Hepatocyte (in vitro differentiated cells): ENCODE measurements at places on chromosomes 4 and X. TPM values are rescaled to one million over a fixed set of nuclear protein-coding genes. Genes with fewer than 3 reads are reported as not detected.
A peak's percentile ranks its signal among the peaks of the same experiment; 100 is the strongest.

- H3K4me1 ChIP-seq, result peaks cover 3% of the 10 kb centered on the region
- no peak overlapping the region for H3K4me3 ChIP-seq
- no peak overlapping the region for H3K27ac ChIP-seq
- H3K27me3 ChIP-seq, result no peaks in the 10 kb centered on the region
- no peak for DNase-seq
Observed at GRCh38 chrX:39381422-39381821, 580.2 kb downstream of the MID1IP1 start.

The SORBS2 gene
- total RNA-seq, result 52.1 and 56.5 TPM in 2 replicates

DNA sequence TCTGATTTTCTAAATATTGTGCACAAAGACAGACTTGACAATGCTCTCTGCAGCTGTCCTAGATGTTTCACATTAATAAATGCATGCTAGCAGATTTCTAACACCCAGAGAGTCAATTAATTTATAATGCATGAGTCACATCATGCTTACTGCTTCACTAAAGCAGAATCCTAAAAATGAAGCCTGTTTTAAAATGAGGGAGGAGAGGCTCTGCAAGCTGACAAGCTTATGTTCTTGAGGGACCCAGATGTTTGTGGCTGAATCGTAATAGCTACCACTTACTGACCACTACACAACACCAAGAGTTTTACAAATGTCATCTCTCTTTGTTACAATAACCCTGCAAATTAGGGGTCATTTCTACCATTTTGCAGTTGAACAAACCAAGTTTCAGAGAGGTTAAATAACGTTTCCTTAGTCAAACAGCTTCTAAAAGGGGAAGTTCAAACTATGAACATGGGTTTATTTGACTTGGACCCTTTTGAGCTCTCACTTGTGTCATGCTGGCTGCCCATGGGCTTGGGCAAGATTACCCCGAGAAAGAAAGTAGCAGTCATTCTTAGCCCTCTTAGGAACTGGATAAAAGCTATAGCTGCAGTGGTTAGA, 262.7 kb upstream of the ETNPPL start:
- no peaks in the 10 kb centered on the region for H3K4me1 ChIP-seq
- H3K27ac ChIP-seq, result no peak overlapping the region
- no peak overlapping the region for H3K4me3 ChIP-seq
- no peak for DNase-seq
- H3K36me3 ChIP-seq, result no peaks in the 10 kb centered on the region

The ABLIM2 gene
- total RNA-seq, result 0.68 and 1.7 TPM in 2 replicates

- no peak overlapping the region for H3K4me3 ChIP-seq
- DNase-seq, result peak; percentile 8
- no peaks in the 10 kb centered on the region for H3K27me3 ChIP-seq
- no peaks in the 10 kb centered on the region for H3K4me1 ChIP-seq
- no peak overlapping the region for H3K27ac ChIP-seq
Observed at GRCh38 chrX:42247241-42247640, 323.9 kb upstream of the CASK start.

DNA sequence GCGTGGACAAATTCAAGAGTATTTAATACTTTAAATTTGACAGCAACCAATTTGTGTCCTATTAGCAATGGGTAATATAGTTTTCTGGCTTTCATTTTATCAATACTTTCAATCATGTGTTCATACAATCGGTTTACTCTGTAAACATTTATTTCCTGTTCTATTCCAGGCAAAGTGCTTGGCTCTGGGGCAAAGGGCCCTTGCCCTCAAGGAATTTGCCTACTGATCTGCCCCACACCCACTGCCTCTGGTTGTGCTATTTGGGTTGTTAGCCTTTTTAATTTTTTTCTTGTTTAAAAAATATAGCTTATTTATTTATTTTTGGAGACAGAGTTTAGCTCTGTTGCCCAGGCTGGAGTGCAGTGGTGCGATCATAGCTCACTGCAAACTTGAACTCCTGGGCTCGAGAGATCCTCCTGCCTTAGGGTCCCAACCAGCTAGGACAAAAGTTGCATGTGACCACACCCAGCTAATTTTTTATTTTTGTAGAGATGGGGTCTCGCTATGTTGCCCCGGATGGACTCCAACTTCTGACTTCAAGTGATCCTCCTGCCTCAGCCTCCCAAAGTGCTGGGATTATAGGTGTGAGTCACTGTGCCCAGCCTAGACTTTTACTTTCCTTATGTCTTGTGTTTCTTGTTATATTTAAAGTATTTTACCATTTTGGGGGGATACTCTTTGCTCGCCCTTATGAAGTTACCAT, 30.7 kb upstream of the CBR4 start:
- H3K4me1 ChIP-seq, result no peaks in the 10 kb centered on the region
- no peak overlapping the region for H3K27ac ChIP-seq
- no peaks in the 10 kb centered on the region for H3K27me3 ChIP-seq
- no peak overlapping the region for H3K4me3 ChIP-seq

- H3K4me1 ChIP-seq, result no peaks in the 10 kb centered on the region
- H3K27me3 ChIP-seq, result no peaks in the 10 kb centered on the region
- H3K27ac ChIP-seq, result no peak overlapping the region
Observed at GRCh38 chr4:180455226-180455625, 1788.0 kb upstream of the TENM3 start.
